ENCODE measurements at places on chromosomes 12 and 14.

GRCh38 chr14:24806061-24806678 lies 172.2 kb upstream of the GZMB start:
- no peak for DNase-seq

- no peak for DNase-seq
These were observed 38.0 kb downstream of the CCDC60 start for GRCh38 chr12:119372540-119372939.

GRCh38 chr14:53156238-53156637 lies 3.1 kb upstream of the DDHD1 start:
- DNase-seq: no peak

- DNase-seq: no peak
These were observed 45.8 kb upstream of the MYL2 start for GRCh38 chr12:110966081-110966760.

DNA sequence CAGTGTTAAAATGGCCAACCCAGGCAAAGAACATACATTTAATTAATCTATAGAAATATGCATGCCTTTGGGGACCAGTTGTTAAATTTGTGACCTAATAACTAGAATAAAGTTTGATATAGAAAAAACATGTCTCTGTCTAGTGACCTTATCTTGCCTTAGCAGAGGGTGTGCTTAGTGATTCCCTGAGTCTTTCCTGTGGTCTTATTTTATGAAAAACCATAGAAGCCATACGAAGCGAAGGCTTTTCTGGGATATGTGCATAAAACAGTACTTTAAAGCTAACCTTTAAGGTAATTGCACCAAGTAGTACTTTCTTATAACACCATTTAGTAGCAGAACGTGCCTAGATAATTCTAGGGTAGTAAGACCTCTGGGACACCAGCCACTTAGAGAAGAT lies 379.4 kb downstream of the ZFP36L1 start:
- DNase-seq: no peak

DNA sequence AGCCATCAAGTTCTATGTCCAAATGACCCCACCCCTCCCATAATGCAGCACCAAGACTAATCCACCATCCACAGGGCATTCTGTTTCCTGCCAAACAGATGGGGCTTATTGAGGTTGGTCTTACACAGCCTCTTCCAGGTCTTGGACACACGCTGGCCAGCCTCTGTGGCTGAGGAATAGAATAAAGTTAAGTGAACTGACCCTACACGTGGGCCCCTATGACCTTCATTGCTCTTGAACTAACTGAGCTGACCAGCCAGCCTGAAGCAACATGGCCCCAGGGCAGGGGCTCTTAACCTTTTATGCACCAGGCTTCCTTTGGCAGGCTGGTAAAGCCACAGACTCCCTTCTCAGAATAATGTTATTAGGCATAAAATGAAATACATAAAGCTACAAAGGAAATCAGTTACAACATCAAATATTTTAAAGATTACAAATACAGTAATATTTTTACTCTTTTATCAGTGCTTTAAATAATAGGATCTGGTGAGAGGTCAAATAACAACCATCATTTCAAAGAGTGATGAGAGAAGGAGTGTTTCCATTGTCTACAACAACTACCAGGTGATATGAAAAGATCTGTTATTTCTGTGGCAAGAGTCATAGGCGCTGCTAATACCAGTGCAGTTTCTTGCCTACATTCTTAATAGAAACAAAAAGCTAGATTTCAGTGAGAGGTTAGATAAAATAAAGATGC lies 192.9 kb upstream of the NUDT4 start:
- DNase-seq: no peak

- no peak for DNase-seq
These were observed 65.2 kb upstream of the PDZRN4 start for GRCh38 chr12:41122894-41123293.

DNA sequence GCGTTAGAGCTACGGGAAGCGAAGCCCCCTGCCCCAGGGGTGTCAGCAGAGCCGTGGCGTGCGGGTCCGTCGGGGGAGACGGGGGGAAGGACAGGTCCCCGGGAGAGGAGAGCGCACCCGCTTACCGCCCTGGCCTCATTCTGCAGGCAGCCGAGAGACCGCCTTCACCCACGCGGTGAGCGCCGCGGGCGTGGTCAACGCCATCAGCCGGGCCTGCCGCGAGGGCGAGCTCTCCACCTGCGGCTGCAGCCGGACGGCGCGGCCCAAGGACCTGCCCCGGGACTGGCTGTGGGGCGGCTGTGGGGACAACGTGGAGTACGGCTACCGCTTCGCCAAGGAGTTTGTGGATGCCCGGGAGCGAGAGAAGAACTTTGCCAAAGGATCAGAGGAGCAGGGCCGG lies 10.5 kb downstream of the WNT5B start:
- DNase-seq: no peak

DNA sequence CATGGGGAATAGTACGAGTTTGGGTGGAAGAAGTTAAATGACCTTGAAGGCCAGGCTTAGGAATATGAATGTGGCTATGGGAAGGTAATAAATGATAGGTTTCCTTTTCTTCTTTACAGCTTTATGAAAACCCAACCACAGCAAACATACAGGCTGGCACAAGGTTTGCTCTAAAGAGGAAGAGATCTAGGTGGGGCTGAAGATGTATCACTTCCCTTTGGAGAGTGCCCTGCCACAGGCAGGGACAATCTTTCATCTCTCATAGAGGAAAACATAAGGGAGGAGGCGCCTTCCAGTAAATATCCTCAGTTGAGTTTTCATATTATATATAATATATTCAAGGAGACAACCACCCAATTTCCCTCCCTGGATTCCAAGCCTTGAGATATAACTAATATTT lies 72.9 kb upstream of the FRMD6 start:
- DNase-seq: no peak

- DNase-seq: no peak
These were observed 23.2 kb downstream of the MAPK1IP1L start for GRCh38 chr14:55074662-55075061.

GRCh38 chr14:96149131-96149530 lies 55.5 kb upstream of the BDKRB2 start:
- no peak for DNase-seq

GRCh38 chr12:110335481-110336045 lies 54.5 kb downstream of the ATP2A2 start:
- no peak for DNase-seq

- DNase-seq: no peak
These were observed 5.7 kb downstream of the DNAJC22 start for GRCh38 chr12:49352351-49352750.

DNA sequence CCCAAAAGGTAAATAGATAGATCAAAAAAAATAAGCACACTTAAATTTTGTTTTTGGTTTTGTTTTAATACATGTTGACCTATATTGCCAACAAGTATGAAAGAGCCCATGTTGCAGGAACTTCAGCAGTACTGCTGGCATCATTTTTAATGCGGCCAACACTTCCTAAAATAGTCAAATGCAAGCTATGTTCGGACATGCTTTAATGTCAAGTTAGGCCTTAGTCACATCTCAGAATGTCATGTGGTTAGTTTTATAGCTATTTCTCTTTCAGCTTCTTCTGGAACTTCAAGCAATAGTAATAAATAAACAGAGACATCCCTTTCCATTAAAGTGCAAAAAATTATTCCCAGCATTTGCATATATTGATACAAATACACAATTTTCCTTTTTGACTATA lies 153.4 kb downstream of the PIK3C2G start:
- no peak for DNase-seq

DNA sequence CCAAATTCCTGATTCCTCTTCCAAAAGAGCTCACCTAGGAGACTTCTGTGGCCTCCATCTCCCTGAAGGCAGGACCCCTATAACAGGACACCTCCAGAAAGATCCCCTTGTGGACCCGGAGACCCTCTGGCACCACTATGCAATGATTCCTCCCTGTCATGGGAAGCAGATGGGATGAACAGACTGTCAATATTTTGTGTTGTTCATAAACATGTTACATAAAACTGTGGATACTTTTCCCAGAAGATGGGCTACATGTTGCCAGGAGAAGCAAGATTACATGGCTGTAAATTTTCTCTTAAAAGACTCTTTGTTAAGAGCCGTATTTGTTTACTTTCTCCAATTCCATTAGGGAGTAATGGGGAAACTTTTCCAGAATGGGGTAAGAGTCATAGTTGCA lies 52.1 kb downstream of the TUNAR start:
- no peak for DNase-seq

GRCh38 chr14:52268279-52269061 lies 972 bp downstream of the PTGDR start:
- DNase-seq: no peak

DNA sequence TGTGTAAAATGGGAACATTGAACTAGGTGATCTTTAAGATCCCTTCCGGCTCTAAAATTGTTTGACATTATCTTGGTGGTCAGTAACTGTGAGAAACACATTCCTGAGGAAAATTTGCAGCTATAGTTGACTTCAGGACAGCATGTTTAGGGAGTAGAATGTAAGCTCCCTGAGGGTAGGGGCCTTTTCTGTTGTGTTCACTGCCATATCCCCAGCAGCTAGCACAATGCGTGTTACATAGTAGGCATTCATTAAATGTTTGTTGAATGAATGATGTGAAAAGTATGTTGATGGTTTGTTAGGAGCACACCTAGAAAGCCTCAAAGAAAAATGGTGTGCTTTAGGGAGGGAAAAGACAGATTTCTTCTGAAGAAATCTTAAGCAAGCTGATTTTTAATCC lies 38.5 kb upstream of the KCNMB4 start:
- DNase-seq: no peak

GRCh38 chr12:80868576-80868975 lies 69.2 kb downstream of the LIN7A start:
- DNase-seq: no peak

DNA sequence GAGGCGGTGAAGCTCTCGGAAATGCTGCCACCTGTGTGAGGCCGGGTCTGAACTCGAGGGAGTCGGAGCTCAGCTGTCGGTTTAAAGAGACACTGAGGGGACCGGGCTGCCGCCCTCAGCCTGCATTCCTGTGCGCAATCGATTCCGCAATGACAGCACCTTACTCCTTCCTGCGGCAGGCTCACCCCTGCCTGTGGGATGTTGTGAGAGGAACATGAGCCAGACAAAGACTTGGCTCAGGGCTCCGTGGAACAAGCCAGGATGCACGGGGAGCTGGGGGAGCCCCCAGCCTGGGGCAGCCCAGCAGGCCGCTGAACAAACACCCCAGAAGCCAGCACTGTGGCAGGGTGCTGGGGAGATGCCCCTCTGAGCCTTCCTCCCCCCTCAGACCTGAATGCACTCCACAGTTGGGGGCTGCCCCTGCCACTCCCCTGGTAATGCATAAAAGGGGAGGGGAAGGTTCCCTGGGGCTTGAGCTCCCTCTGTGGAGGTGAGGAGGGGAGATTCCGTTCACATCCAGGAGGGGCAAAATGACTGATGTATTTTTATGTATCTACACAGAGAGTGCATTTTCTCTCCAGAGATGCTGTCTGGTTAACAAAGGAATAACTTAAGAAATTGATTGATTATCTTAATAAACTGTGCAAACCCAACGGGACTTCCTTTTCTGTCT lies 20.6 kb downstream of the RFLNA start:
- DNase-seq: no peak

DNA sequence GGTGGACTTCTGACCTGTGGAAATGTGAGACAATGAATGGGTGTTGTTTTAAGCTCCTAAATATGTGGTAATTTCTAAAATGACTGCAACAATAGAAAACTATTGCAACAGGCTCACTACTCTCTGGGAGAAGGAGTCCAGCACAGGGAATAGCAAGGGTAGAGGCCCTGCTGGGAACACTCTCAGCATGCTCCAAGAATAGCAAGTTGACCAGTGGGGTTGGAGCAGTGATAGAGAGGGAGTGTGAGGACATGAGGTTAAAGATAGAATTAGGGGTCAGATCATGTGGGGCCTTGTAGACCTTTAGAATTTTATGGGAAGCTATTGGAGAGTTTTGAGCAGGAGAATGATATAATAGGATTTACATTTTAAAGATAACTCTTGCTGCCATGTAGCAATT lies 346.7 kb upstream of the CCDC196 start:
- no peak for DNase-seq

- DNase-seq: no peak
These were observed 56.8 kb downstream of the SSH1 start for GRCh38 chr12:108800591-108800990.

GRCh38 chr12:96045566-96045965 lies 10.2 kb upstream of the LTA4H start:
- no peak for DNase-seq

GRCh38 chr14:61889914-61890351 lies 127.7 kb downstream of the SNAPC1 start:
- DNase-seq: no peak

- DNase-seq: no peak
These were observed at the start of gene TTC7B for GRCh38 chr14:90815822-90816662. Gene TTC7B (minus strand): TSS chr14:90816430. CDS start chr14:90816295, 135 bp downstream.

DNA sequence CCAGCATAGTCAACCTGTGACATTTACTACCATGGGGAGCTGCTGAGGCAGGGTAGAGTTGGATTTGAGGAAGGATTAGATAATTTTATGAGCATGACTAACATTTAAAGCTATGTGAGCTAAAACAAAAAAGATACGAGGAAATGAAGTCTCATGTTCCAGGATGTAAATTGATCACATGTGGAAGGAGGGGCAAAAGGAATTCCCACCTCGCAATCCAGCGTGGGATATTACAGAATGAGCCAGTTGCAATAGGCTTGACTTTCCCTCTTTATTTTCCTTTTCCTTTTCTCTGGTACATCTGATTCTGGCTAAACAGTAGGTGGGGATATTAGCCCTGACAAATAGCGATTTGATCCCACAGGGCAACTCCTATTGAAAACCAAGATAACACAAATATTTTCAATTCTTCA lies 214.9 kb upstream of the HMGA2 start:
- DNase-seq: no peak

DNA sequence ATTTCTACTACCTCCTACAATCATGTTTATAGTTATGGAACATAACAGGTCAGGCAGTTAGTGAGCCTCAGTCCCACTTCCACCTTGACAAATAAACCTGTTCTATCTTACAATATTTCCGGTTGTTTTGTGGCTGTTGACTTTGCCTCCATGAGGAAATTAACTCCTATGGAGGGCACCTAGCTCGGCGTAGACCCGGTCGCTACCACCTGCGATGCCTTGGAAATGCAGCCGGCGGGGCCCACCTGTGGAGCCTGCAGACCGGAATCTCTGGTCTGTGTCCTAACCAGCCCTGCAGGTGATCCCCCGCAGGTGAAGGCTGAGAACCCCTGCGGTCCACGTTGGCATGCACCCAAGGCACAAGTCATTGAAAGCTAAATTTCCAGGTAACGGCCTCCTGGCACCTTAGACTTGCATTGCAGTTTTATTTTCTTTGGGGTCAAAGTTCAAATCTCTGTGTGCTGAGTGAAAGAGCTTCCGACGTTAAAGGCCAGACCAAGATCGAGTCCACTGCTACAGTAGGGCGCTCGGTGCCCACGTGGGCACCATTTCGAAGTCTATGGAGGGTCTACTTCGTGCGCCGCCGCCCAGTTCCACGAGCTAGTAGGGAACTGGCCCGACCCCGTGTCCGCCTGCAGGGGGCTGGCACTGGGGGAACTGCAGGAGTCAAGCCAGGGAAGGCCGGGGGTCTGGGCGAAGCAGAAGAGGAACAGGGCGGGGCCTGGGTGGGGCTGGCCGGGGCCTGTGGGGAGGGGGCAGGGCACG lies 782 bp upstream of the PIWIL1 start:
- no peak for DNase-seq

GRCh38 chr14:101575581-101575980 lies 14.3 kb downstream of the DIO3 start:
- no peak for DNase-seq

GRCh38 chr12:76568888-76569551 lies 9.4 kb upstream of the OSBPL8 start:
- DNase-seq: no peak

Data from coronary artery (tissue), 2 donors.